NCI-H510A treated with DMSO at 0.1 percent for 48 hours (cell line): ENCODE measurements at places on chromosomes 1 and 21.
A peak's percentile ranks its signal among the peaks of the same experiment; 100 is the strongest.

GRCh38 chr1:90147093-90147492 is 152.2 kb downstream of the ZNF326 start:
- DNase-seq, result no peak

DNA sequence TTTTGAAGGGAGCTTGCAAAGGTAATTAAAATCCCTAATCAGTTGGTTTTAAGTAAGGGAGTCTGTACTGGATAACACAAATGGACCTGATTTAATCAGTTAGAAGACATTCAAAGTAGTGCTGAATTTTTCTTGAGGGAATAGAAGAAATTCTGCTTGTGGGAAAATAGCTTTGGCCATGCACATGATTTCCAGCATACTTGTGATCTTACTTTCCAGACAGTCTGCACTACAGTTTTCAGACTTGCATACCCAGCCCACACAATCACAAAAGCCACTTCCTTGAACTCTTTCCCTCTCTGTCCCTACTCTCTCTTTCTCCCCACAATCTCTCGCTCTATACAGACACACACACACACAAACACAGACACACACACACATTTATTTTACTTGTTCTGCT is 852.1 kb downstream of the PLA2G4A start:
- DNase-seq, result no peak

GRCh38 chr21:45105906-45106485 is 31.6 kb downstream of the ADARB1 start:
- no peak for DNase-seq

GRCh38 chr1:47919113-47919833 is 77.9 kb downstream of the TRABD2B start:
- no peak for DNase-seq

DNA sequence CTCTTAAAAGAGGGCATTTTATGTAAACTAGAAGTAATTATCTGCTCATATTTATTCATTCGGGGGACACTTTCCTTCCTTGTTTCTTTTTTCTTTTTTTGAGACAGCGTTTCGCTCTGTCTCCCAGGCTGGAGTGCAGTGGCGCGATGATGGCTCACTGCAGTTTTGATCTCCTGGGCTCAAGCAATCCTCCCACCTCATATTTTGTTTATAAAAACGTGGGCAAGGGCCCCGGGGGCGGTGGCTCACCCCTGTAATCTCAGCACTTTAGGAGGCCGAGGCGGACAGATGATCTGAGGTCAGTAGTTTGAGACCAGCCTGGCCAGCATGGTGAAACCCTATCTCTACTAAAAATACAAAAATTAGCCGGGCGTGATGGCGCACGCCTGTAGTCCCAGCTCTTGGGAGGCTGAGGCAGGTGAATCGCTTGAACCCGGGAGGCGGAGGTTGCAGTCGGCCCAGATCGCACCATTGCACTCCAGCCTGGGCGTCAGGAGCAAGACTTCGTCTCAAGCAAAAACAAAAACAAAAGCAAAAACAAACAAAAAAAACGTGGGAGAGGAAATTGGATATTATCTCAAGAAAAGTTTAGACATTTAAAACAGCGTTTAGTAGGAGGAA is 926 bp upstream of the DFFA start:
- no peak for DNase-seq

GRCh38 chr1:156643049-156643777 is 1.3 kb downstream of the BCAN start:
- DNase-seq, result no peak

- DNase-seq, result peak; percentile 30
Measured at GRCh38 chr1:21294266-21294989, 4.2 kb upstream of the ECE1 start.

GRCh38 chr21:43290421-43291346 is 121.9 kb downstream of the CRYAA start:
- DNase-seq, result peak; percentile 15

- DNase-seq, result peak; percentile 87
Measured at GRCh38 chr1:211643324-211644212, 31.9 kb downstream of the NEK2 start.

- DNase-seq, result no peak
Measured at GRCh38 chr1:6872573-6873261, 87.5 kb downstream of the CAMTA1 start.

- no peak for DNase-seq
Measured at GRCh38 chr1:57307392-57308170, 116.3 kb downstream of the DAB1 start.

DNA sequence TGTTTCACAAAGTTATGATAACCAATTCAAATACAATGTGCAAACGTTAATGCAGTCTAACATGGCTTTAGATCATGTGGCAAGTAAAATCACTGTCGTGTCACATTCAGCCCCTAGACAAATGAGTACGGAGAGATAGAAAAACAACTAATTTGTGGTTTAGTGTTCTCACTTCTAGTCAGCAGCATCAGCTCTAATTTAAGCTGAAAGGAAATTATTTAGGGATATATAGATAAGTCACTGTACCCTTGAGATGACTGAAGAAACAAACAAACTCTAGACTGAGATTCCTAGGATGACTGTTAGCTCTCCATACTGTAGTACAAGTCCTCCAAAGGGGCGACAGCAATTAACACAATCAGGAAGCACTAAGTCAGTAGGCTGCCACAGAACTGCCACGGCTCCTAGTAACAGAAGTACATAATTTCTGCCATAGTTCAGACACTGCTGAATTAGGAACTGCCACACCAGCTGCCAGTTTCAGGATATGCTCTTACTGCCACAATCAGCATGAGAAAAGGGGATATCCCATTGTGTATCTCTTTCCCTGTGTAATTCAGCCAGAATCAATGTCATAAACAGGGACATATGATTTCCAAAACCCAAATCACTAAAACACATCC is 150.4 kb upstream of the NEGR1 start:
- DNase-seq, result no peak

DNA sequence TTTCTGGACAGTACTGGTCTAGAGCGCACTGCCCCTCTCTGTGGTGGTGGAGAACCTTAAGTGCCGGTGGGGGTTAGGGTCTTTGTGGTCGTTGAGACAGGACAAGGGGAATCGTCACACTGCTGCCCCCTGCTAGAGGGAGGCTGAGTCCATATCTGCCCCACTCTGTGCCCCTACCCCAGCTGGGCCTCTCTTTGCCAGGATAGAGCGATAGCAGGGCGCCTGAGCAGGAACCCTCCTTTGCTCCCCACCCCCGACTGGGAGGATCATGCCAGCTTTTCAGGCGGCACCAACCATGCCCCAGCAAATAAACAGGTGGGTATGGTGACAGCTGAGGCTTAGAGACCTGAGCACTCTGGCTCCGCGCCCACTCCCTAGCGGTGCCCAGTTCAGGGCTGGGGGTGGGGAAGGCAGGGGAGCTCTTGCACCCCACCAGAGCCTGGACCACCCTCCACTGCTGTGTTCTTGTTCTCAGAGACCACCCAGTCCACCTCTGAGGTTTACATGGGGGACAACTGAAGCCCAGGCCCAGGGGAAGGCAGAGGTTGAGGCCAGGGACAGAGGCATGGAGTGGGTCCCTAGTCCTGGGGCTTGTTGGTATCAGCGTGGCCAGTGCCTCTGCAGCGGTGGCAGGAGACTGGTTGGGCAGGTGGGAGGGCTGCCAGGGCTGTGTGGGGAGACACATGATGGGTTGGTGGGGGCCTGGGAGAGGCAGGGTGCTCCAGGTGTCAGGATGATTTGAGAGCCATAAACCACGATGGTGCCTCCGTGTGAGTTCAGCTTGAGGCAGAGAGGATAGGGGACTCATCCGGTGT is 1.6 kb downstream of the PADI2 start:
- DNase-seq, result no peak

DNA sequence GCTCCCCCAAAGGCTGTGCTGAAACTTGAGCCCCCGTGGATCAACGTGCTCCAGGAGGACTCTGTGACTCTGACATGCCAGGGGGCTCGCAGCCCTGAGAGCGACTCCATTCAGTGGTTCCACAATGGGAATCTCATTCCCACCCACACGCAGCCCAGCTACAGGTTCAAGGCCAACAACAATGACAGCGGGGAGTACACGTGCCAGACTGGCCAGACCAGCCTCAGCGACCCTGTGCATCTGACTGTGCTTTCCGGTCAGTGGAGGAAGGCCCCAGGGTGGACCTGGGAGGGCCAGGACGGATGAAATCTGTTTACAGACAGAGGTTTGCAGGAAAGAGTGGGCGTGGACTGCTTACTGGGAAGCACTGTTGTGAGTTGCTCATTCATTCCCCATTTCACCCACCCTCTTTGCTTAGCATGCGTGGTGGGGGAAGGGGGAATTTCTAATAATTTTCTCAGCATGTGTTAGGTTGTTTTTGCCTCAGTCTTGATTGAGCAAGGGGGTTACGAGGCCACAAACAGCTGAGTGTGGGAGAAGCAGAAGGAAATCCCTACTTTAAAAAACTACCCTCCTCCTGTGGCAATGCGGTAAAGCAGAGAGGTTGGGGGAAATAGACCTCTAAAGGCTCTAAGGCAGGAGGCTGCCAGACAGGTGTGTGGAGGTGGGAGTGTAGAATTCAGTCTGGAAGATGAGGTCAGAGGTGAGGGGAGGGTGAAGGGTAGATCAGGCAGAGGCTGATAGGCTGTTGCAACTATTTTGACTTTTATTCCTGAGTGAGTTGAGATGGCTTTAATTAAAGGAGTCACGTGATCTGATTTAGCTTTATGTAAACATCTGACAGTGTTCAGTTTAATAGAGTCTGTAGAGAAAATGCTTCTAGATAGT is 1.3 kb downstream of the FCGR2A start:
- DNase-seq, result no peak
